ENCODE measurements at places on chromosomes 5 and 9.

DNA sequence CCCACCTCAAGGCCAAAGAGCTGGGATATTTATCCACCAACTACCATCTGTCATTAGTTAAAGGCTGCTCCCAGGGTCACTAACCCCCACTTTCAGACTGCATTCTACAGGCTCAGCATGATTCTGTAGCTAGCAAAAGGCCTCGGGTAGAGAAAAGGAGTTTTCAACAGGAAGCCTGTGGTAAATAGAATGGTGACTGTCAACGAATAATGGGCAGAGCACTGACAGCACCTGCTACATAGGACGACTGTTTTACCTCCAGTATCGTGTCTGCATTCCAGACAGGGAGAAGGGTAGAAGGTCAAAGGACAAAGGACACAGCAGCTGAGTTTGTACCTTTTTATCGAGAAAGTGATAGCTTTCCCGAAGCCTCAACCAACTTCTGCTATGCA is 20.3 kb downstream of the MFAP3 start:
- no peak for DNase-seq

- no peak for DNase-seq
Measured at GRCh38 chr5:168356592-168356991, 65.1 kb downstream of the WWC1 start.

DNA sequence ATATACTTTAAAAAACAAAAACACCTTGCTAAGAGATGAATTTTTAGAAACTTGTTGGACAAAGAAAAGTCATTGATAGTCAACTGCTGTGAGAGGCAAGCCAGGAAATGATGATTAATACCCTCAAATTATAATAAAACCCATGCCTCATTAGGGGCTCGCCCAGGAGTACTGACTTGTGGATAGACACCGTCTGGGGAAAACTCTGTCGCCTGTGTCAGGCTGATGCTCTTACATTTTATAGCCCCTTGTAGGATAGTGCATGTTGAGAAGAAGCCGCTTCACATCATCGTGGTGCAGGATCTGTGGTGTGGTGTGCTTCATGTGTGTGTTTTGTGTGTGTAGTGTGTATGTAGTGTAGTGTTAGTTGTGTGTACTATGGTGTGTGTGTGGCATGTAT is 39.1 kb downstream of the SYK start:
- no peak for DNase-seq

- DNase-seq: no peak
Measured at GRCh38 chr5:167061695-167062094, 1229.8 kb upstream of the WWC1 start.

DNA sequence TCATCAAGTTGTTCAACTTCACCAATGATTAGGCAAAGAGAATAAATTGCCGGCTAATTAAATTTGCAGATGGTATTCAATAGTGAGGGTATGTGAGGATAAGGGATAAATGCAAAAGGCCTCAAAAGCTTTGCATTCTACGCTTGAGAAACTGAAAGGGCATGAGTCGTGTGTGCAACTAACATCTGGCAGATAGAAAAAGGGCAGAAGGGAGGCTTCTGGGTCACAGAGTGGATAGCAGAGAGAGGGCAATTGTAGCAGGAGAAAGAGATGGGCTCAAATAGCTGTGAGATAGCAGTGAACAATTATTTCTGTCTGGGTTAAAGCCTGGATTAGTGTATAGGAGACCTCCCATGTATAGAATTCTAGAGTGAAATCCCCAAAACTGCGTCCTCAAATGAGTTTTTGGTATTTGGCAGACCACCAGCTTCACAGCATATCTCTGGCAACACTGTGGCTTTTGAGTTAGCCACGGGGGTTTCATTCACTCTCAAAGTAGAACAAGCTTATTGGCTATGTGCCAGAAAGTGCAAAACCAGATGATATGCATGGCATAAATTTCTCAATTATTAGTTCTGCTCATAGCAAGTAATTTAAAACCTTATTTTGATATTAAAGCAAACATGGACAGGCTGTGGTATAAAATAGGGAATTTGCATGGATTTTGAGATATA is 586.3 kb downstream of the BRINP1 start:
- no peak for DNase-seq

- no peak for DNase-seq
Measured at GRCh38 chr5:142845954-142846398, 75.8 kb downstream of the ARHGAP26 start.

Data from stimulated activated CD8-positive, alpha-beta memory T cell treated with anti-CD3 and anti-CD28 coated beads, Interleukin-2, amount 100 ng/mL, for 1 hour (primary cell).